Kidney (tissue), 22 donors: ENCODE measurements at places on chromosomes 11 and 22.

DNA sequence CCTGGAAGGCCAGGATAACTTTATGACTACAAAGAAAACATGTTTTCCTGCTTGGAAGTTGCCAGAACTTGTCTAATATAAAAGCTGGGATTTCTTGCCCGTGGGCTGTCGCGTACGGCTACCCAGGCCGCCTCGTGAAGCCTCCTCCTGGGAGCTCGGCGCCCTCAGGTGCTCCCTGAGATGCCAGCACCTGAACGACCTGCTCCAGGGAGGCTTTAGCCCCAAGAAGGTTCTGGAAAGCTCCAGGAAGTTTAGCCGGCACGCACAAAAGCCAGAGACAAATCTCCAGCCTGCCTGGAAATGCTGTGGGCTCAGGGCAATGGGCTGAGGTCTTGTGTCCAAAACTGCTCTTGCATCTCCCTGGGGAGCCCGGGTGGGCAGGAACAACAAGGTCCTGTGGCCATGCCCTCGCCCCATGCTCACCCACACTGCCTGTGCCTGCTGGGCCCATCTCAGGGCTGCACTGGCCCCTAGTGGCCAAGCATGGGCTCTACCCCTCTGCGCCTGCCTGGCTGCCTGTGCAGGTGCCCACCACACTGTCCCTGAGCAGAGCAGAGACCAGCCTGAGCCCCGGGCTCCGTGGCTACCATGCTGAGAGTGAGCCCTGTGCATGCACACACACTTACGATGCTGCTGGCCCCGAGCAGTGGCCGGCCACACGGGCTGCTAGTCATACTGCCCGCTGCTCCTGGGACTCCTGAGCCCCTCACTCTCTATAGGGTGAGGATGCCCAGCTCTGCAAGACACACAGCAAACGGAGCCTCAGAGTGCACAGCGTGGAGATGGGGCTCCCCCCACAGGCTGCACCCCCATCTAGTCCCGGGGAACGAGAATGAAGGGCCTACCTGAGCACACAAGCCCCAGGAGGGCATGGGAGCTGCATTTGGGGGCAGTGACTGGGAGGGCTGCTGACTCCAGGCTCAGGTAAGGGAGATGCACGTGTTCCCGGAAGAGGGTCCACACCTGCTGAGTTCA is 4.9 kb upstream of the CELSR1 start:
- DNase-seq = peak; percentile 88

DNA sequence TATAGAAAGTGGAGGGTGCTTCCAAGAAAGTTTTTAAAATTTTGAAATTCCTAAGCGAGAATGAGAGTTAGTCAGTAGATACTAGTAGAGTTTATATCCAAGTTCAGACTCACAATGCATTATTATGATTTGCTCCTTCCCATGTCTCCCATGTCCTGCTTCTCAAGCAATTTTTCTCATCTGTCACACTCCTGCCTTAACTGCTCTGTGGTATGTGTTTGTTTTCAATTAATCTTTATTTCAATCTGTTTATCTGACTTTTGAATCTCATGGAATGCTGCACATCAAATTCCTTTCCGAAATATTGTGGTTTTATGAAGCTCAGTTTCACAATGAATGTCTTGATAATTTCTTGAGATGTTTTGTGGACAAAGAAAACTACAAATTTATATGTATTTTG is 18.1 kb downstream of the THY1 start:
- DNase-seq = no peak

DNA sequence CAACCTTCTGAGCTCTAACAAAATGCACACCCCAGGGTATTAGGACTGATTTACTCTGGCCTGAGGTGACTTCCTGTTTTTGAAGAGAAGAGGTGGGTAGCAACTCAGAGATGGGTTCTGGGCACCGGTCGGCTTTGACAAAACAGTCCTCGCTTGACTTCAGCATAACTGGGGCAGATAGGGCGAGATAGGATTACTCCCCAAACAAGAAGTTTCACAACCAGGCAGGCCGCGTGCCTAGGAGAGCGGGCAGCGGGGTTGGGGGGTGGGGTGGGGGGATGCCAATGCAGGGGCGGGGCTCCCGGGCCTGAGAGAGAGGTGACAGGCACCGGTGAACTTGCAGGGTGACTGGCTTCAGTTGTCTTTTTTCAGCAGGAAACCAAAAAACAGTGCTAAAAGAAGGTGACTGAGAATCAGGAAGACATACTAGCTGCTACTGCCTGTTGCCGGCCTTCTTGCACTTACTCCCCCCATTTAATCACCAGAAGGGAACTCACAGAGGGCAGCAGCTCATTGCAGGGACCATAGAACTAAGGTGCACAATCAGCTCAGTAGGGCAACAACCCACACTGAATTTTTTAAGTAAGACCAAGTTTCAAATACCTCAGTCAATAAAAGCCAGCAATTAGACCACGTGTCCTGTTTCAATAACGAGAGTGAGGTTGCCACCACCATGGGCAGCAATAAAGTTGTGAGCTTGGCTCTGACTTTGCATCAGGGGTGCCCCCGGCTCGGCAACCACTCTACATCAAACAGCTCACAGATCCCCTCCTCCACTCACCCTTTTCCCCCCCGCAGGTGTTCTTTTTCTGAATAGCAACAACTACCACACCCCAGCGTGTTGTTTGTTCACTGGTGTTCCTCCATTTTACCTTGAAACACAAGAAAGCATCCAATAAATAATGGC is 37.2 kb upstream of the ETS1 start:
- peak; percentile 45 for DNase-seq

DNA sequence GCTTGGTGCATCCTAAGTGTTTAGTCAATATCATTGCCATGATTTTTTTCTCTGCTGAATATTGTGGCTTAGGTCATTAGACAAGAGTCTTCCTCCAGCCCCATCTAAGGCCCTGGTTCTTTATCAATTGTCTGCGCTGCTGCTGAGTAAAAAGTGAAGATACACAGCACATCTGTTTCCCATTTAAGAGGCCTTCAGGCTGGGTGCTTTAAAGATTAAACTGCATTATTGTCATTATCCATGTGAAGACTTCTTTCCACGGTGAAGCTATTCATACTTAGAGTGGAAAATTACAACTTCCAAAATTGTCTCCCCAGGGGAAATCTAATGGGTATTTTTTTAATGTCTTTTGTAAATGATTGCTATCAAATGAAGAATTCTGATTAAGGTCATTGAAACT is 719.8 kb upstream of the LRRC4C start:
- DNase-seq = no peak

- DNase-seq = peak; percentile 94
These were observed 38.1 kb downstream of the AHNAK start for GRCh38 chr11:62508336-62509058.

GRCh38 chr22:30572840-30573593 is 1.4 kb downstream of the GAL3ST1 start:
- DNase-seq = peak; percentile 47

DNA sequence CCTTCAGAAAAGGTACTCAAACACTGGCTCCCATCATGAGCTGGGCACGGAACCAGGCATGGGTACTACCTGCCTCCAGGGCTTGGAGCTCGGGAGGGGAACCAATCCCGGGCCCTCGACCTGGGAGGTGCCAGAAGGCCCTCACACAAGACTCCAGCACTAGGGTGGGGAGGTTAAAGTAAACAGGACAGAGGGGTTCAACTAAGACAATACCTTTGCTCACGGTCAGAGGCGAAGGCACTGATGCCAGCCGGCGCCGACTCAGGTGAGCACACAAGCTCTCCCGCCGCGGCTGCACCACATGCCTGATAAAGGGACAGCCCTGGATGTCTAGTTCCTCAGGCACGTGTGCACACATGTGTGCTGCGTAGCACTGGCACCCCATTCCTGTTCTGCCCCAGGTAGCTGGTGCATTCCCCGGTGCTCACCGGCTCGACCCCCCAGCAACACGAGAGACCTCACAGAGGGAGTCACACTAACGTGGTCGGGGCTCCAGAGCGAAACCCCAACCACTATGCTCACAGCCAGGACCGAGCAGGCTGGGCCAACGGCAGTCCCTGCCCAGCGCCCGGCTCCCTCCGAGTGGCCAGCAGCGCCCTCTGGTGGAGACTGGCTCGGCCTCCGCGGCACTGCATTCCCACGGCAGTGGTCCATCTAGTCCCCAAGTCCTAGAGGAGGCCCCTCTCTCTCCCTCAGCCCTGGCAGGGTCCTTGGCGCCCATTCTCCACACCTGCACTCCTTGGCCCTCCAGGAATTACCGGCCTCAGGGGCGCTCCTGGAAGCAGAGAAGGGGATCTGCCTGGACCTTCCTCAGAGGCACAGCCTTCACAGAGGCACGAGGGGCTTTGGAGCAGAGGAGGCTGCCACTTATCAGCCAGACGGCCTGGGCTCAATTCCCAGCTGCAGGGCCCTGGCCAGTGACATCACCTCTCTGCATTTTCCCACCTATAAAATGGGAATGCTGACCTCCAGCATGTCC is 28.8 kb upstream of the MOB2 start:
- peak; percentile 85 for DNase-seq

- DNase-seq = no peak
These were observed 25.2 kb downstream of the GVQW3 start for GRCh38 chr11:76406359-76406758.

- DNase-seq = no peak
These were observed 563.4 kb upstream of the CCDC179 start for GRCh38 chr11:23423656-23424055.

DNA sequence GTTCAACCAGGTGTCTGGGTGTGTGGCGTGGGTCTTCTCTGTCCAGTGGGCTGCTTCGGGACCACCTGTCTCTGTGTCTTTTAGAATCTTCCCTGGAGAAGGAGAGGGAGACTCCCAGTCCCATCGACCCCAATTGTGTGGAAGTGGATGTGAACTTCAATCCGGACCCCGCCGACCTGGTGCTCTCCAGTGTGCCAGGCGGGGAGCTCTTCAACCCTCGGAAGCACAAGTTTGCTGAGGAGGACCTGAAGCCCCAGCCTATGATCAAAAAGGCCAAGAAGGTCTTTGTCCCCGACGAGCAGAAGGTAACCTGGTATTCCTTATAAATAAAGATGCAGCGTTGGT is 12.2 kb downstream of the TEF start:
- no peak for DNase-seq

- DNase-seq = peak; percentile 55
These were observed 30.7 kb downstream of the PIWIL4 start for GRCh38 chr11:94597896-94598295.

DNA sequence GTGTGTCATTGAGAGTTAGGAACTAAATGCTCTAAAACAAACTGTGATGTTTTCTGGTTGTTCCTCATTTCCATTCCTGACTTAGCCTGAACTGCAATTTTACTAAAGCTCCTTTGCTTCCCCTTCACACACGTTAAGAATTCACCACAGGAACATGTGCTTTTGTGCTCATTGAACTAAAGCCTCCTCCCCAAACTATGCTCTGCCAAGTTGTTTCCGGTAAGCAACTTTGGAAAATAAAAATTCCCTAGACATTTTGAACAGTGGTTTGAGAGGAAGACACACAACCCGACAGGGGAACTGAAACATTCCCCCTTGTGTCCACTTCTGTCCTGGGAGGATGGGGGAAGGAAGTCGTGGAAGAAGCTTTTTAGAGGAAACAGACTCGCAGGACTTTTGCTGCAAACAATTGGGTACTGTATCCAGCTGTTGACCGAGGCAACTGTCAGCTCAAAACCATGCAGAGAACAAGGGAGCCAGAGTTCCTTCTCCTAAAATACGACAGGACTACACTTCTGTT is 66.9 kb downstream of the GAB2 start:
- no peak for DNase-seq

DNA sequence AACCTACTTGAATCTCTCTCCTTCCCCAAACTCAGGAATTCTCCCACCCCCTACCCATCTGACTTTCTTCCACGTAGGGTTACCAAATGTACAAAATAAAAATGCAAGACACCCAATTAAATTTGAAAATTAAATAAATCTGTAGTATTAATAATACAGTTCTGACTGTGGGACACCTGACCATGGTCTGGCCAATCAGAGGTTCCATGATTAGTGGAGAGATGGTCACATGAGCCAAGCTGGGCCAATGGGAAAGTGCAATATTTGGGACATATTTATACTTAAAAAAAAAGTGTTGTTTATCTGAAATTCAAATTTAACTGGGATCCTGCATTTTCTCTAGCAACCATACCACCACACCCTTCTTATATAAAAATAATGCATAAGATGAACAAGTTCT is 29.8 kb upstream of the ASPHD2 start:
- no peak for DNase-seq
